ENCODE measurements at places on chromosomes 6 and 20.

GRCh38 chr6:37742401-37742760 is 44.7 kb upstream of the MDGA1 start:
- no peak for DNase-seq

- DNase-seq: no peak
Observed at GRCh38 chr6:128807577-128807976, 75.4 kb upstream of the LAMA2 start.

GRCh38 chr6:118902726-118903125 is 8.8 kb downstream of the ASF1A start:
- DNase-seq: no peak

DNA sequence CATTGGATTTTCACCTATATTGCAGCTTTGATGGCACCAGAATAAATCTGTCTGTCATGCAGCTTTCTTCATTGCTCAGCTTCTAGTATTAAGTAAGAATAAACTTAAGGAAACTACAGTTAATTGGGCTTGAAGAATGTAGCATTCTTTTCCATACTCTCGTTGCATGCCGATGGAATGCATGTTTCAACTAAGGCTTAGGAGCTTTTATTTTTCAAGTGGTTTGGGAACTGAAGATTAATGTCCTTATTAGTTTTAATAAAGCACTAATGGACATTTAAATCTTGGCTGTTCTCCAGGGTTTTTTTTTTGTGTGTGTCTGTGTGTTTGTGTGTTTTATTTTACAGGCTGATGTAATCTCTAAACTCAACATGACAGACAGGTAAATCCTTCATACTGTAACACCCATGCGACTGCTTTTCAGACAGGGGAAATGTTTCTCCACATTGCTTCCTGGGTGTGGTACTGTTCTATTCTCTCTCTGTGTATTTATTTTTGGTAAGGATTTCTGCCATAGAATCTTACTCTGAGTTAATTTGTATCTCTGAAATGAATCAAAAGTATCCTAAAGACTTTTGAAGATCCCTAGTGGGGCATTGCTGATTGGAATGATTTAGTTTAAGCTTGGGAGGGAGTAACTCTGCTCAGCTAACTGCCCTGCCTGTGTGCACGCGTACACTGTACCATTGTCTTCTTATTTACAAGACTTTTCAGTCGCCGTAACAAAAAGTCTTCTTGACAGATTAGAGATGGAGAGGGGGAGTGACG is 38.0 kb downstream of the SLC9A8 start:
- DNase-seq: no peak

DNA sequence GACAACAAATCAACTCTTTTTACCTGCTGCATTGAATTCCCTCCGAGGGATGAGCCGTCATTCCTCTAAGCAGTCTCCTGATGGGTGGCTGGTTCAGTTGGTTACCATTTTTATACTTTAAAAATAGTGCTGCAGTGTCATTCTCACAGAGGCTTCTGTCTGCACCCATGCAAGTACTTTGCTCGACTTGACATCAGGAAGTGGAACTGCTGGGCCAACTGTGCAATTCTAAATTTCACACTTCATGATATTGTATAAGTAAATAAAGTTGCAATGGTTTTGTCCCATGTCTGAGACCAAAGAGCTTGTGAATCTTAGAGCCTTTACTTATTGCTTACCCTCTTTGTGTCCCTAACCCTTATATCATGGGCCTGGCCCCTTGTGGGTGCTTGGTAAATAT is 2.5 kb downstream of the BTN3A1 start:
- DNase-seq: no peak

DNA sequence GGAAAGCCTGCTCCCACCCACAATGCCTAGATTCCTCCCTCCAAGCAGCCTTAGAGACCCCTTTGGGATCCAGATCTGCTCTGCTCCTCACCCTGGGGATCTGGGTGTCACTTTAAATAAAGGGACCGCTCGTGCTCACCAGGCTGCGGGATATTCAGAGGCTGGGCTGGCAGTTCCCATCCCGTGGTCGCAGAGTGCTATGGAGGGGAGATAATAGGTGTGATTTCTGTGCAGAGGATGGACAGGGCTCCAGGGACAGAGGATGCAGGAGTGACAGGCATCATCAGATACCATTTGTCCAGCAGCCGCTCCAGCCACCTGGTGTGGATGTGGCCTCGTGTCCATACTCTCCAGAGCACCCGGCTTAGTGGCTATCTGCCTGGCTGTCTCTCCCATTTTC is 415.9 kb upstream of the SULF2 start:
- no peak for DNase-seq

GRCh38 chr6:57205550-57206328 is 16.4 kb downstream of the RAB23 start:
- no peak for DNase-seq

DNA sequence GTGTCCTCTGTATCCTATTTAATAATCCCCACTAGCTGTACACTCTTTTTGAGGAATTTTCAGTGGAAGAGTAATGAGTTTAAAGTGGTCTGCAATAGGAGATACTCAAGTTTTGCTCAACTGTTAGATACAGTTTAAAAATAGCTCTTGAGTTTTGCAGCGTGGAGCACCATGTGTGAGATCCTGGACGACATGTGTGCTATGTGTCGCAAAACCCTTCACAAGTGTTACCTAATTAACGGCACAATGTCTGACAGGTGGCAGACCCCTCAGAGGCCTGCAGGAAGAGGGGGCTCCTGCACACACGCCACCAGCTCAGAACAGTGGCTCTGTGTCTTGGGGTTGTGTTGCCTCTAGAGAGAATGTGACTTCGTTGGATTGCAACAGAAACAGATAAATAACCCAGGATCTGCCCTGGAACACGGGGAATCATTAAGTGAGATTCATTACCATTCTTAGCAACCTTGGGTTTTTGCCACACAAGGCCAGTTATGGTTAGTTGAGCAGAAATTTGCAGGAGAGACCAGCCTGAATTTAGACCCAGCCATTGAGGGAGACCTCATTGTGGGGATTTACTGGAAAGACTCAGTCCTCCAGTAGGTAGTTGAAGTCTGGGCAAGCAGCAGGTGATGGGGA is 73.8 kb downstream of the SASH1 start:
- DNase-seq: no peak

DNA sequence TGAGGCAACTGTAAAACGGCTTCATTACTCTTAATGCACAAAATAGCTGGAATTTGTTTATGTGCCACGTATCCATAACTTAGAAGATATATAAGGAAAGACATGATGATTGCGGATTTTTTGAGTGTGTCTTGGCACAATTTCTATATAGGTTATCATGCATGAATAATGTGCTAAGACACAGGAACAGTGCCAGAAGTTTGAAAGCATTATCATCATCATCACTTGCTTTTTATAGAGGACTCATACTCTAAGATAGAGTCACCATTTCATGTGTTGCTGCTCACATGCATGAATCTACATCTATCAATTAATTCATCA is 113.4 kb downstream of the ELOVL4 start:
- DNase-seq: no peak

DNA sequence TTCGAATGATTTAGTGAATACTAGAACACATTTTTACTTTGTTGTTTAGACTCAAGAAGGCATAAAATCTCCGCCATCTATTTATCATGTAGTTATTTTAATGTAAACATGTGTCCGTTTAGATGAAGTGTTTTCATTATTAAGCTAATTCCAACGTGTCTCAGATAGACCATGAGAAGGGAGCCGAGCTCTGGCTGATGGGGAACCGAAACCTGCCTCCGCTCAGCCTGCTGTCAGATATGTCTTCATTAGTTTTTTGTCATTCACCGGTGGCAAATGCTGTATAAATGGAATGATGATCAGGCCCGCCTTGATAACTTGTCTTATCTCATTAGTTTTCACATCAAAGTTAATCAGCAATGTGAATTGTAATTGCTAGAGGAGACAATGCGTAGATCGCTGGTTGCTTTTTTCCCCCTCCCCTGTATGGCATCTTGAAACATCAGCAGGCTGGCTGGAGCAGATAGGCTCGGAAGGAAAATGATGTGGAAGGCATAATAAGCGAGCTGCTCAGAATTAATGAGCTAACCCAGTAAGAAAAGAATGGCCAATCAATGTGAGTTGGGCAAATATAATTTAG is 136.4 kb downstream of the LINC00237 start:
- DNase-seq: no peak

DNA sequence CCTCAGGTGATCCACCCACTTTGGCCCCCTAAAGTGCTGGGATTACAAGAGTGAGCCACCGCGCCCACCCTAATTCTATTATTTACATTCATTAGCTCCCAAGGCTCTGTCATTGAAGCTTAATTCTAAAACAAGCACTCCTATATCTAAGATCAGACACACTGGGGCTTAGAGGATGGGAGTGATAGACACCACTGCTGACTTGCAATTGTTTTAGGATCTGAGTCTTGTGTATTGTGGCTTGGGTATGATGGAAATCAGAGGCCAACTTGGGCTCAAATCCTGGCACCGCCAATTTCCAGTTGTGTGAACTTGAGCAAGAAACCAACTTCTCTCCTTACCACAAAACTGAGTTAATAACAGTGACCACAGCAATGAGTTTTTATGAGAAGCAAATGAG is 34.7 kb downstream of the MTRES1 start:
- DNase-seq: no peak

DNA sequence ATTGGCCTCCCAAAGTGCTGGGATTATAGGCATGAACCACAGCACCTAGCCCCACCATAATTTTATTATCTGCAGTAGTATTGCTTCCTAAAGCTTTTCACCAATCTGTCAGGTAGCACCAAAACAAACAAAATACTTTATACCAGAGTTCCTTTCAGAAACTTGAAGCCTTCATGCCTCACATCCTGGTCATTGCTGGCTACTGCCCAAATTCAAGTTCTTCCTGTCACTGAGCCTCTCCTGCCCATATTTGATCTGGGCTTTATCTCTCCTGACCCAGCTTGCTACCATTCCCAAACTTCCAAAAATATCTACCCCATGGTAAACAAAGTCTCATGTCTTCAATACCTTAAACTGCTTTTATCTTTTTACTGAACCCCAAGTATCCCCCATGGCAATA is 34.9 kb upstream of the DST start:
- DNase-seq: no peak

GRCh38 chr20:6882561-6883291 is 115.2 kb downstream of the BMP2 start:
- no peak for DNase-seq

DNA sequence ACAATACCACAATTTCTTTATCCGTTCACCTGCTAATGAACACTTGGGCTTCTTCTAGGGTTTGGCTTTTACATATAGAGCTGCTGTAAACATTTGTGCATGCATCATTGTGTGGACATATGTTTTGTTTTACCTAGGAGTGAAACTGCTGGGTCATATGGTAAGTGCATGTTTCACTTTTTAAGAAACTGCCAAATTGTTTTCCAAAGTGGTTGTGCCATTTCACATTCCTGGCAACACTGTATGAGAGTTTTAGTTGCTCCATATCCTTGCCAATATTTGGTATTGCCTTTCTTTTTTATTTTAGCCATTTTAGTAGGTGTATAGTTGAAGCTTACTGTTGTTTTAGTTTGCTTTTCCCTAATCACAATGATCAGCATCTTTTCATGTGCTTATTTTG is 14.1 kb upstream of the RPN2 start:
- no peak for DNase-seq

GRCh38 chr6:134674562-134674961 is 275.3 kb downstream of the ALDH8A1 start:
- DNase-seq: no peak

- no peak for DNase-seq
Observed at GRCh38 chr20:59308493-59309201, 8.2 kb downstream of the EDN3 start.

DNA sequence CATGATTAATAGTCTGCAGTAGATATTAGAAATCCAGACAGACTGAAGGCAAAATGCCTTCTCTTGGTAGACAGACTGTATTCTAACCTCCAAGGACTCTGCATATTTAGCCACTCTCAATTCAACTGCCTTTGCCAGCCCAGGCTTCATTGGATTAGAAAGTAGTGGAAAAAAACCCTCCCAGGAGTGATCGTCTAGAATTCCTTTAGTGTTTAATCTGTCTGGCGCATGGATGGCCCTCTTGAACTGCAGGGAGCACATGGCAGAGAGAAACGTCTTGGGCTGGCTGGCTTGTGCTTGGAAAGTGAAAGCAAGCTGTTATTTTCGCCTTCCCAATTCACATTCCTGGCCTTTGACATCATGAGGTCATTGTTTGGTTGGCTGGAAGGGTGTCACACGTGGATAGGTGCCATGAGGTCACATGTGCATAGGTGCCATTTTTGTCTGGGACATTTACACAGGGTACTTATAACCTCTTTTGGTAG is 30.9 kb upstream of the NEDD9 start:
- DNase-seq: no peak

- no peak for DNase-seq
Observed at GRCh38 chr6:38508894-38509293, 130.8 kb downstream of the BTBD9 start.

DNA sequence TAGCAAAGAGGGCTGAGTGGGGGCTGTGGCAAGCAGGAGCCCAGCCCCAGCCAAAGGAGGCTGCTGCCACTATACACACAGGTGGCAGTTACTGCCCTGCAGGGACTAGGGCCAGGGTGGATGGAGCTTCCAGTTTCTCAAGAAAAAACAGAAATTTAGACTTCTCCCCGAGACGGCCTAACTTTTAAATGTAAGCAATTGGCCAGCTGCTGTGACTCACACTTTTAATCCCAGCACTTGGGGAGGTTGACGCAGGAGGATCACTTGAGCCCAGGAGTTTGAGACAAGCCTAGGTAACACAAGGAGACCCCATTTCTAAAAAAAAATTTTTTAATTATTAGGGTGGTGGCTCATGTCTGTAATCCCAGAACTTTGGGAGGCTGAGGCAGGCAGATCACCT is 98.2 kb upstream of the NFATC2 start:
- no peak for DNase-seq

- no peak for DNase-seq
Observed at GRCh38 chr20:57103146-57103800, 163.2 kb downstream of the BMP7 start.

DNA sequence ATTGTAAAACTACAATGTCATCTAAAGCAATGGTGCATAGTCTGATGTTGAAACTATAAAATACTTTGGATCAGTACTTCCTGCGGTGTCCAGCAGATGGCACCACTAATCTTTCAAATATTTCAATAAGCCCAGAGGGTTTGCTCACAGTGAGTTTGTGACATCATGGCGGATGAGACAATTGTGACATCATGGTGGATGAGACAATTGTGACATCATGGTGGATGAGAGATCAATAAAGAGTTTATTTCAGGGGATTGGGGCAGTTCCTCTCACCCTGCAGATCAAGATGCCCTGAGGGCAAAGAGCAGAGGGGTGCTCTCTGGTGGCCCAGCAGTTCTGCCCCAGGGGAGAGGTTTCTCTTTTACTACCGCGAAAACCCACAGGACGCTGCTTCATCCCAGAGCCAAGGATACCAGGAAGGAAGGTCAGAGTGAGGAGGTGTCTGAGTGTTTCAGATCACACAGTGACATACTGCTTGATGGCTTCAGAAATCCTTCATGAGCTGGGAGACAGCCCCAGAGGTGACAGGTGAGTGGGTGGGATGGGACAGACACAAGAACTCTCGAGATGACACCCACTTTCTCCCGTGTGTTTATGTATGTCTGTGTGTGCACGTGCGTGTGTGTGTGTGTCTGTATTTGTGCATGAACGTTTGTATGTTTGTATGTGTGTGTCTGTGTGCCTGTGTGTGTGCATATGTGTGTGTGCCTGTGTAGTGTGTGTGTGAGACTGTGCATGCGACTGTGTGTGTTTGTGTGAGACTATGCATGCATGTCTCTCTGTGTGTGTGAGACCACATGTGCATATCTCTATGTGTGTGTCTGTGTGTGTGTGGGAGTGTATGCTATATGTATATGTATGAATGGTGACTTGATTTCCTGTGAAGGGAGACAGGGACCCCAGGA is 7.3 kb upstream of the ULBP2 start:
- peak; percentile 47 for DNase-seq

- DNase-seq: no peak
Observed at GRCh38 chr6:364609-365540, 26.7 kb upstream of the IRF4 start.
